GM13977 (cell line): ENCODE measurements at places on chromosomes 3 and 15.

DNA sequence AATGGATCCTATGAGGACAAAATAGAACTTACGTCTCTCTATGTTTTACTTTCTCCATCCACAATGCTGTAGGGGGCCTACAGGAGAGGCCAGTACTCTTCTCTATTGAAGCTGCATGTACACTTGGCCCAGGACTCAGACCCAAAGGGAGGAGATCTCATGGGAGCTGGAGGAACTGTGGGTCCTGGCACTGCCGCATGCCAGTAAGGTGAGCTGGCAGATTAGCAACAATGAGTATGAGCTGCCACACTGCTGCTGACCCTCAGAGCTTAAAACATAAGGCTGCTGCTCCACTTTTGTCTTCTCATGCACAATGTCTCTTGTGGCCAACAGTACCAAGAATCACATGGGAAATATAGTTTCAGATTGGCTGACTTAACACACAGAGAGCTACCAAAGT lies 57.8 kb upstream of the TBC1D5 start:
- no peak for DNase-seq

DNA sequence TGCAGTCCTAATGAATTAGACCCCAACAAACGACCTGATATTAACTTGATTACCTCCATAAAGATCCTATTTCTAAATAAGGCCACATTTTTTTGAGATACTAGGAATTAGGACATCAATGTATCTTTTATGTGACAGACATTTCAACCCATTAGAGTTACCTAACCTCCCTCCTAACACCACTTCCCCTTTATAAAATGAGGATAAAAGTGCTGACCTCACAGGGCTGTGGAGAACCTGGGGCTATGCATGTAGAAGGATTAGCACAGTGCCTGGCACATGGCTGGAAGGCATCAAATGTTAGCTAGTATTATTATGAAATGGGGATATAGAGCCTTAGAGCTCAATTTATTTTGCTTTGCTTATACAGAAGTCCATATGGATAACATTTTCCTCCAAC lies 53.5 kb upstream of the LRRN1 start:
- DNase-seq, result no peak

DNA sequence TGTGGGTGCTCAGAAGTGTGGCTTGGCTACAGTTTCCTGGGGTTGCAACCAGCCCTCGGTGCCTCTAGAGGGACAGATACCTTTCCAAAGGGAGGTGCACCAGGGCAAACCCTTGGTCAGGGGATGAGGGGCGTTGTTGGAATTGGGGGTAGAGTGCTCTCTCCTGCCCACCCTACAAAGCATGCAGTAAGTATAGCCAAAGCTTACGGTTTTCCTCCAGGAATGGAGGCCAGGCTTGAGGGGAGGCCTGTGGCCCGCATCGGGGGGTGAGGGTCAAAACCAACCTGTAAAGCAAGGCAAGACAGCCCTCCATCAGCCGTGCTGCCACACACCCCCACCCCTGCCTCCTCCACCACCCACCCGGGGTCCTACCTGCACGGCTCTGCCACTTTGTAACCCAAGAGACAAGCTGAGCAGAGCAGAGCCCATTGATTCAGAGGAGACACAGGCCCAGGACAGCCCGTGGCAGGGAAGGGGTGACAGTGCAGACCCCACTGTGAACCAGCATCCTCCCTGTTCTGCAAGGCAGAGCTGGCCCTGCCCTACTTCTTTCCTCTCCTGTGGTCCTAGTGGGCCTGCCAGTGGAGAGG lies 41.5 kb downstream of the TLE3 start:
- DNase-seq, result no peak

DNA sequence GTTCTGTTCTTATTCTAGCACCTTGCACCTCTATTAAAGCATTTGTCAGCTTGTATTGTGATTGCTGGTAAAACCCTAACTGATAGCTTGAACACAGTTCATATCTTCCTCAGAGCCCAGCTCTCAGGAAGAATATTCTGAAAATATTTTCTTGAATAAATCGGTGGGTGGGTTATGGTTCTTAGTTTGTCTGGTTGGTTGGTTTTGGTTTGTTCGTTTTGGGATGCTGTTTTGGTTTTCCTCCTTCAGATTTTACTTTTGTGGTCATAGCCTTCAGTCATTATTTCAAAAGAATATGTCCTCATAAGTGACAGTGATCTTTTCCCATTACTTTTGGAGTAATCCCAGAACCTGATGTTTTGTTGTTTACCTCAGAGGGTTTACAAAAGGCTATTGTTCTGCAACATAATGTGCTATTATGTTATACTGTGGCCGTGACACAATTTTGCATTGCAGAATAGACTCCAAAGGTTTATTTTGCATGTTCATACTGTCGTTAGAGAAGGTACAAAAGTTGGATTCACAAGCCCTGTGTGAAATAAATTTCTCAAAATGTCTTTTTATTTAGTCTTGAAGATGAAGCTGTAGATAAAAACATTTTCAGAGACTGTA lies 2.7 kb upstream of the TMEM87A start:
- DNase-seq, result no peak

- DNase-seq, result no peak
These were observed 602.1 kb downstream of the VGLL3 start for GRCh38 chr3:86388820-86389219.

GRCh38 chr3:107446706-107447105 lies 69.5 kb downstream of the CCDC54 start:
- no peak for DNase-seq

DNA sequence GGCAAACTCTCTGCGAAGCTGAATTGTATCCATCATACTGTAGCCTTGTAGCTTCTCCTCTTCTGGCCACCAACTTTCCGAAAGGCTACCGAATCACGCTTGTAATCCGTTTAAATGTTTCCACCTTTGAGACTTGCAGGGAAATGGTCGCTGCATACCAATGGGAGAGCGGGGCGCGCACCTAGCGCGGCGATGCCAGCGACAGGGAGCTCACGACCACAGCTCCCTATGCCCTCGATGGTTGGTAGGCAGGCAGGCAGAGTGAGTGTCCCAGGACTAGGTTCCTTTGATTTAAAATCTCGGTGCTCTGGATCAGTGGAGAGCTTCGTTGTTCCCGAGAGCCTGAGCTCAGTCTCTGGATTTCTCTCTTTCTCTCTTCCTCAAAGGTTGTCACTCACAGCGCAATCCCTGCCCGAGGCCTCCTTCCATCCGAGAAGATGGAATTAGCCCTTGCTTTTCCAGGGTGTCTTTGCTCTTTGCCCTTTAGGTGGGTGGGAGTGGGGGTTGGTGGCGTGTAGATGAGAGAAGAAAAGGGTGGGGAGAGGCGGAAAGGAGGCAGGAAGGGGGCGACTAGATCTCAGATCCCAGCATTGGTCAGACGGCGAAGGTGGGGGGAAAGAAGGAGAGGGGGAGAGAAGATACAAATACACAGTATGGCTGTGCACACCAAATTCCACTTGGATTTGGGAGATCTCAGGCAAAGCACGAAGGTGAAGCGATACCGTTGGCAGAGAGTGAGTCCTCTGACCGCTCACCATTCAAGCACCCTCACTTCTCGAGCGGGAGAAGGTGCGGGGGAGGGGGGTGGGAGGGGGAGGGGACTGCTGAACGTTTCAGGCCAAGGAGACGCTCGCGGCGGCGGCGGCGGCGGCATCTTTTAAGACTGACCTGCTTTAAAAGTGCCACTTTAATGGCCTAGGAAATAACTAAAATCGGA lies at the start of gene SLITRK3:
TSS of gene SLITRK3 (minus strand) at position 745 of the 937 bp plus-strand sequence. CDS start 5,554 bp downstream, outside the sequence.
- peak; percentile 15 for DNase-seq

DNA sequence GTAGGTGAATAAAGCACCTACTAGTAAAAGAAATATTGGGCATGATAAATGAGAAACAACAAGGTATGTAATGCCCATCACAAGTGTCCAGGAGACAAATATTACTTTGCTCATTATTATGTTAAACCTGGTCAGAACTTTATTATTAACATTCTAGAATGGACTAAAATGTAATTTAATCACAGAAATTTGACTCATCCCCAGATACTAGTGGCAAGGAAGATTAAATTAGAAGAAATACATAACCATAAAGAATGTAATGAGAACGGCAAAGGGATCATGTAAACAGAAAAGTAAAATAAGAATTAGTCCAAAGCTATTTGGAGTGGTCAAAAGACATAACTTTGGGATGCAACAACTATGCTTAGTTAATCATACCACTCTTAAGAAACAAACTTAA lies 71.2 kb upstream of the STAC start:
- DNase-seq, result no peak

- DNase-seq, result no peak
These were observed 44.7 kb downstream of the ATP11B start for GRCh38 chr3:182837855-182838454.

DNA sequence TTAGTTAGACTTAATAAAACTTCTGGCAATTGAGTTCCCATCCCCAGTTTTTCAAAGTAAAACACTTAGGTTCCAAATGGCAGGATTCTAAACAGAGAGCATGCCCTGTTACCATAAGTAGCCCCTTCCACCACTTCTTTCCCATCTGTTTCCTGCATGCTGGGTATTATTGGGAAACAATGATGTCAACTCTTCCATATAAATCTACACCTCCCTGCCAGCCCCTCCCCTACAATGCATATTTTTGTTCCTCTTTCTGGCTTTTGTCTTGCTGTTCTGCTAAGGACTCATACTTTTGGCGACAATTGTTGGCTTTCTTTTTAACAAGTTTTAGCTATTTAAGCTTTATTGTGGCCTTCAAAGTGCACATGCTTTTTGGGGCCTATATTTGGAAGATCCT lies 11.1 kb downstream of the ARHGAP31 start:
- DNase-seq, result no peak

DNA sequence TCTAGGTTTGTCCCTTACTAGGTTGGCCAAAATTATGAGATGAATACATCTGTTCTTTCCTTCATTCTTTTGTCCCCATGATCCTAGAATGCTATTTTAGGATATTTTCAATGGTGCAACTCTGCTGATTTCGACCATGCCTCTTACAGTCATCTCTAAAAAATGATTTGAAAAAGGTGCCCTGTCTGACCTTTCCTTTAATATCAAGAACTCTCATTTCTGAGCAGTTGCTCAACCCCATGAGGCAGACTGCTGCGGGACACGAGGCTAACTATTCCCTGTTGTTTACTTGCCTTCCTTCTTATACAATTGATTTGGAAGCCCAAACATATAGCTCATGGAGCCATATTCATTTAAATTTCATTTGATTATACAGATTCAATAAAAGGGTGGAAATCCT lies 14.6 kb downstream of the PLSCR2 start:
- DNase-seq, result no peak

GRCh38 chr15:67839499-67839928 lies 331 bp downstream of the RNU6-1 start:
- DNase-seq, result peak; percentile 69

DNA sequence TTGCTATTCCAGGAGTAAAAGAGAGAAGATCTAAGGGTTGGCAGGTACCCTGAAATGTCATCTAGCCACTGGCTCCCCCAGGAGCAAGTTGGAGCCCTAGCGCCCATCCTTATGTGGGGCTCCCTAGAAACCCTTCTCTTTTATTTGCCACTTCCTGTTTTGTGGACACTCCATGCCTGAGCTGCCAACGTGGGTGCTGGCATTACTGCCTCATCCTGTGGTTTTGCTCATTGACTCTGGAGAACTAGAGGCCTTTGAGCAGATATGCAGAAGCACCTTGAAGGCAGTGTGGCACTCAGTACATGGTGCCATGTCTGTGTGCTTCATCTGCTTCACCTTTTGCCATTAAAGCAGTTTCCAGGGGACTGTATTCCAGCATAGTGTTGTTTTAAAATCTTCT lies 8.1 kb downstream of the EDEM1 start:
- no peak for DNase-seq

DNA sequence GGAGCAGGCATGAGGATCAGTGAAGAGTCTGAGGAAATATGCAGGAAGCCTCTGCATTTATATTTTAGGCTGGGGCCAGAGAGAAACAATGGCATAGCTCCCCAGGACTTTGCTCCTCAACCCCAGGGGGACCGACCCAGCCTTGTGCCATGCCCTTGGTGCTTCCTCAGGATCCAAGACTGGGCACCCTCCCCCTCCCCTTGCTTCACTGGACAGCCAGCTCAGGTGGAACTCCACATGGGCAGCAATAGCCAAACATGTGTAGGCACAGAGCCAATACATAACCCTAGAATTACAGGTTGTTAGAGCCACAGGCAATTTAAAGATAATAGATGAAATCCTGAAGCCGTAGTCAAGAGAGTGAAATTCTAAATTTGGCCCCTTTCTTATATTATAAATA lies 73.0 kb upstream of the ETV5 start:
- no peak for DNase-seq

GRCh38 chr3:77380136-77380535 lies 340.2 kb downstream of the ROBO2 start:
- DNase-seq, result no peak

- no peak for DNase-seq
These were observed 880.8 kb downstream of the ROBO1 start for GRCh38 chr3:78887029-78887428.

DNA sequence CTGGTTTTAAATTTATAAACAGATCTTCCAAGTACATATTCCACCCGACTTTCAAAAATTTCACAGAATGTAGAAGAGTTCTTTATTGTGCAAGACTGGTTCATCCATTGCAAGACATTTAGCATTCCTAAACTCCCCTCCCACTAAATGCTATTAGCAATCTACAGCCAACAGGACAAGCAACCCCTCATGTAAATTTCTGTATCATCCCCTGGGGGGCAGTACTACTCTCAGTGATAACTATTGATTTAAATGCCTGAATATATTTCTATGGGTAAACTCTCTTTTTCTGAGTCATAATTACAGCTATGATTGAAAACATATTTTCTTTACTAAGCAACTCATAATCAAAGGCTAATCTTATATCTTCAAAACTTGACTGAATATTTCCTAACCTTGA lies 10.7 kb upstream of the SLC15A2 start:
- peak; percentile 12 for DNase-seq

GRCh38 chr3:193560870-193561269 lies 6.2 kb upstream of the ATP13A4 start:
- no peak for DNase-seq

DNA sequence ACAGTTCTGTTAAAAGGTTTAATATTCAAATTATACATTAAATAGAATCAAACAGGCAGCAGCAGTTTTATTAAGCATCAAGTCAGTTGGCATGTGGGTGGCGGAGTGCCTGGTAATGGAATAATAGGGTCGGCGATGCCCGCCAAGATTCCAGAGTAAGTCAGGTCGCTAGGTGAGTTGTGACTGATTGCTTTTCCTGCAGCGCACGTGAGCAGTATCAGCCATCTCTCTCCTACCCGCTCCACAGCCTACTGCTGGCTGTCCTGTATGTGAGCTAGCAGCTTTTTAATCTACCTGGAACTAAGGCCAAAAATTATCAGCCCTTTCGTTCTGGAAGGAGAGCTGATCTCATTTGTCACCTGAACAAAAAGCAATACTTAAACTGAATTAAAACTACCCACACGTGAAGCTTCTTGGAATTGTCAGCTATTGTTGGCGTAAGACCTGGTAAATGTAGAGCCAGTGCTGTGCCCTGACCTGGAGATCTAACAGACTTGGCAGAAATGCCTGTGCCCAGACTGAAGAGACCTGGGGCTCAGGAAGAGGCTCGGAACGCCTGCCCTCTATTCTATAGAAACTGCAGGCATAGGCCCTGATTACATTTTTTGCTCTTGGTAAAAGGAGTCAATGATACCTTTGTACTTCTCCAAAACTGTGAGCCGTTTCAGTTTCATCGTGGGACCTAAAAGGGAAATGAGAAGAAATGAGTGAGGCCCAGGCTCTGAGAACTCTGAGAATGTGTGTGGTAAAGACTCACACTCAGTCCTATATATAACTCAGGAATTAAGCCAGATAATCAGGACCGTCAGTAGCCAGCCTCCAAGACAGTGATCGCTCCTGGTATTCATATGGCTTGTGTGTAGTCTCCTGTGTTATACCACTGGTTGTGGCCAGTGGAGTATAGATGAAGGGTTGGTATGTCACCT lies 21.9 kb downstream of the IDH3A start:
- DNase-seq, result no peak

- no peak for DNase-seq
These were observed 57.2 kb downstream of the ITGB5 start for GRCh38 chr3:124829819-124830554.

GRCh38 chr3:35664460-35664919 lies 25.2 kb downstream of the ARPP21 start:
- no peak for DNase-seq
